CD4-positive, alpha-beta T cell treated with Interleukin-15 for 4 hours (primary cell): ENCODE measurements at places on chromosomes 5 and 9.

DNA sequence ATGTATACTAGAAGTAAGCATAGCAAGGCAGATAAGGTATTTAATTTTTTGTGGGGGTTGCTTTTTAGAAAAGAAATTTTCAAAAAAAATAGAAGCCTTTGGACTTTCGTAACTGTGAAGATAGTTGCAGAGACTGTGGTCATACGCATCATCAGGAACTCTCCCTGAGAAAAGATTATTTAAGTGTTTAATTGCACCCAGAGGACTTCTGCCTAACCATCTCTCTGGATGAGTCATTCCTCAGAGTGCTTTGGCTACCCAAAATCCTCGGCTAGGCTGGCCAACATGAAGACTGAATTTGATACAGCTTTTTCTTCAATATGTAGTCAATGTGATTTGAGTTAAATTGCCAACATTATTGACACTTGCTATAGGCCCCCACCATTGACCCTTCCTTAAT, 296.4 kb downstream of the TLR4 start:
- DNase-seq, result no peak

- DNase-seq, result no peak
Measured at GRCh38 chr9:131049829-131050715, 41.1 kb downstream of the LAMC3 start.

- DNase-seq, result no peak
Measured at GRCh38 chr5:66769030-66769733, 173.0 kb downstream of the MAST4 start.

GRCh38 chr5:96661855-96662724, at the start of gene CAST:
Gene CAST, plus strand, starts transcription at chr5:96662376. Its CDS starts 47 bp downstream, at chr5:96662423.
- DNase-seq, result peak; percentile 84

GRCh38 chr9:92669527-92669889, 423 bp downstream of the IPPK start:
- peak; percentile 0 for DNase-seq
